Brain (organoid and tissue), 16 donors: ENCODE measurements at places on chromosomes 16 and 17. TPM values are rescaled to one million over a fixed set of nuclear protein-coding genes. Genes with fewer than 3 reads are reported as not detected.
A peak's percentile ranks its signal among the peaks of the same experiment; 100 is the strongest.

DNA sequence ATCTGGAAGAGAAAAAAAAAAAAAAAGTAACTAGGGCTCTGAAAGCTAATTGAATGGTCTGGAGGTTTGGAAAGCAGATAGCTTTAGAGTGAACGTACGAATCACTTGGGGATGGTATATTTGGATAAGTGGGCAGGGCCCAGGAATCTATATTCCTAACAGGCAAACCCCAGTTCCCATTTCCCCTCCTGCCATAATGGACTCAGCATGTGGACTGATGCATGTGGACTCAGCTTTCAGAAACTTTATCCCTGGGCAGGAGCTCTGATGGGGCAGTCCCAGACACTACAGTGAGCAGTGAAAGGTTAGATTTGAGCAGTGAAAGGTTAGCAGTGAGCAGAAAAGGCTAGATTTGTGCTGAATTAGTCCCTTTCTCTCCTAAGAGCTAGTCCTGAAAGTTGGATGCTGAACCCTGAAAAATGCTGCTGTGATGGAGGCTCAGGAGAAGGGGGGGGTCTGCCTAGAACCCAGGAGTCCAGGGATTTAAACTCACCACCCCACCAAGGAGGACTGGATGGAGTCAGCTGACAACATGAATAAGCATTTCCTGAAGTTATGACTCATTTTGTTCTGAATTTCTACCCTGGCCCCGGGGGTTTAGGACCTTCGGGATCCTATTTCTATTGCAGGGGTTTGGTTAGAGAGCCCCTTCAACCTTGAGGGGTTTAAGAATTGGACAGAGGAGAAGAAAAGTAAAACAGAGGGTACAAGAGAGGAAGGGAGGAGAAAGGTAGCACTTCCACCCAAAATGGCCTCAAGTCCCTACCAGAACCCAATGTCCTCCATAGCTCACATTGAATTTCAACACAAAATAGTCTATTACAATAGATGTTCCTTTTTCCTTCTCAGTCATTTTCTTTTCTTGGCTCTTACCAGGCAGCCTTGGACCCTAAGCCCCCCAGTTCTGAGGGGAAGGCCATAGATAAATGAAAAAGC, 10.3 kb upstream of the FZD2 start:
- DNase-seq, result no peak

DNA sequence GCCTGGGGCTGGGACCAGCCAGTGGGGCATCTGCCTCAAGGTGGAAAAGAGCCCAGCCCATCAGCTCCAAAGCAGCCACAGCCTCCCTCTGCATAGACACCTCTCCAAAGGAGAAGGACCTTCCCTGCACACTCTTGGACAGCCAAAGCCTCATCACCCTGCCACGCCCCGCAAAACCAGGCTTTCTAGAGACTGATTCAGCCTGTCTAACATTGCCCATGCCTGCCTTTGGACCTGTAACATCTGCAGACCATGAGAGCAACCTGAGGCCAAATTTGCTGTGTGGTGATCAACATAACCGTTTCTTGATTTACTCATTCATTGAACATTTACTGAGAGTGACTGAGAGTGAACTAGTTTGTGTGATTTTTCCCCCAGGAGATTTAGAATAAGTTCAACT, 219.7 kb upstream of the HSBP1 start:
- no peak for DNase-seq

DNA sequence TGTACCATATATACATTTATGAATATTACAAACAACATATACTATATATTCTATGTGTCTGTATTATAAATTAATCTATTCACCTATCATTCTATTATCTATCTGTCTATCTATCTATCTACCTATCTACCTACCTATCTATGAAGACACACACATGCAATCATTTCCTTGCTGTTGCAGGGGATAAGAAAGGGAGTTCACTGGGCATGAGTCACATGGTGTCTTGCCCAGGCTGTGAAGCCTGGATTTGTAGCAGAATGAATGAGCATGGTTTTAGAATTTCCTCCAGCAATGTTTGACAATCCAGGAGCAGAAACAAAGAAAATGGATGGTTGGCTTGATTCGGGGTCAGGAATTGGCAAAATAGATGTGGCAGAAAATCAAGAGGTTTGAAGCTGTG, 23.2 kb upstream of the FAM20A start:
- DNase-seq, result no peak

GRCh38 chr17:79761894-79762589, 15.9 kb upstream of the CBX2 start:
- DNase-seq, result no peak

DNA sequence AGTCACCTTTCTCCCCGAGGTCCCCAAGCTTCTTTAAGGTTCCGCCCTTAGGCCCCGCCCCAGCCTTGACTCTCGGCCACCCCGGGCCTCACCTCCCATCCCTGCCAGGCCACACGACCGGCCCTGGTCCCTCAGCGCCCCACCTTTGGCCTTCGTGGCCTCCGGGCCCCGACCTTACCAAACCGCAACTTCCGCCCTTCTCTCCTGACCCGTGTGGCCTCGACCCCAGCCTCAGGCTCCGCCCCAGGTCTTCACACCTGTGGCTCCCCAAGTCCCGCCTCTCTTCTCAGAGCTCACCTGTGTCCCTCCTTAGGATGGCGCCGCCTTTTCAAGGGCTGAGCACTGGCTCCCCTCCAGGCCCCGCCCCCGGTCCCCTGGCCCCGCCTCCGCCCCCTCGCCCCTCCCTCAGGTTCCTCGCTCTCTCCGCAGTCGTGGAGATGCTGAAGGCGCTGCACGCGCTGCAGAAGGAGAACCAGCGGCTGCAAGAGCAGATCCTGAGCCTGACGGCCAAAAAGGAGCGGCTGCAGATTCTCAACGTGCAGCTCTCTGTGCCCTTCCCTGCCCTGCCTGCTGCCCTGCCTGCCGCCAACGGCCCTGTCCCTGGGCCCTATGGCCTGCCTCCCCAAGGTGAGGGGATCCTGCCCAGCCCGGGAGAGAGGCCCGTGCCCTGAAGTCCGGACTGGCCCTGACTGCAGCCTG, 10.0 kb upstream of the CISD3 start:
- no peak for DNase-seq

DNA sequence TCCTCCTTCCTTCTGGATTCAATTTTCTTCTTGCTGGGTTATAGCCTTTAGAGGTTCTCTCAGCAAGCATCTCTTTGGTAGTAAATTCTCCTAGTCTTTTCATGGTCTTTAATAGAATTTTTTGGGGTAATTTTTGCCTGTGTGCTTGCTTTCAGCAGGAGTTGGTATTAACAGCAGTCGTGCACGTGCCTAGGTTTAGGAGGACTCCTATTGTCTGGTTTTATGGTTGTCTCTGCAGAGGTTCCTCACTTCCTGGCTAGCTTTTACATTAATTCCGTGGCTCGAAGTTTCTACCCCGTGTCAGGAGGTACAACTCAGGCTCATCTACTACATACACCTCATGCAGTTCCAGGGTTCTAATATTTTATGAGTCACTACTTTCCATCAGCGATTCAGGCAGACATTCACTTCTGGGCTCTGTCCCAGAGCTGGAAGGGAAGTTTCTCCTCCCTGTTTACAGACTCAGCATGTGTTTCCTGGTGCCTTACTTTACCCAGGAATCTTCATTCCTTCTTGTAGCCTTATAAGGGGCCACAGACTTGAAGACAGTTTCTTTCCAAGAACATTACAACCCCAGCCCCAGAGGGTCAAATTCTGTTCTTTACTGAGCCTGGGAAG, 643.6 kb downstream of the HS3ST4 start:
- no peak for DNase-seq

DNA sequence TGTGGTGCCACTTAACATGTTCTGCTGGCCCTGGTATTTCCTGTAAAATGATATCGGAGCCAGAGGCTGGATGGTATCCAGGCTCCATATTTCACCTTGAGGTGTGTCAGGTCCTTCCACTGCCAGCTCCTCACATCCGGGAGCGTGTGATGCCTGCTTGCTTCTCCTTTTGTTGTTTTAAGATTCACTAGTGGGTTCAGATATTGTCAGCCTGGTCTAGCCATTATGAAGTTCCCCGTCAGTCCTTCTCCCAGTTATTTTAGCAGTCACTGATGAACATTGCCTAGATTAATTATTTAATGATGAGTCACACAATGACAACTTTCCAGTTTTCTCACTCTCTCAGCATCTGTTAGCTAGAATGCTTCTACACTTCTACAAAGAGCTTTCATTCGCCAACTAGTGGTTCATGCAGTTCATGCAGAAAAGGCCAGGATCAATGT, 11.3 kb downstream of the DNAAF1 start:
- no peak for DNase-seq

DNA sequence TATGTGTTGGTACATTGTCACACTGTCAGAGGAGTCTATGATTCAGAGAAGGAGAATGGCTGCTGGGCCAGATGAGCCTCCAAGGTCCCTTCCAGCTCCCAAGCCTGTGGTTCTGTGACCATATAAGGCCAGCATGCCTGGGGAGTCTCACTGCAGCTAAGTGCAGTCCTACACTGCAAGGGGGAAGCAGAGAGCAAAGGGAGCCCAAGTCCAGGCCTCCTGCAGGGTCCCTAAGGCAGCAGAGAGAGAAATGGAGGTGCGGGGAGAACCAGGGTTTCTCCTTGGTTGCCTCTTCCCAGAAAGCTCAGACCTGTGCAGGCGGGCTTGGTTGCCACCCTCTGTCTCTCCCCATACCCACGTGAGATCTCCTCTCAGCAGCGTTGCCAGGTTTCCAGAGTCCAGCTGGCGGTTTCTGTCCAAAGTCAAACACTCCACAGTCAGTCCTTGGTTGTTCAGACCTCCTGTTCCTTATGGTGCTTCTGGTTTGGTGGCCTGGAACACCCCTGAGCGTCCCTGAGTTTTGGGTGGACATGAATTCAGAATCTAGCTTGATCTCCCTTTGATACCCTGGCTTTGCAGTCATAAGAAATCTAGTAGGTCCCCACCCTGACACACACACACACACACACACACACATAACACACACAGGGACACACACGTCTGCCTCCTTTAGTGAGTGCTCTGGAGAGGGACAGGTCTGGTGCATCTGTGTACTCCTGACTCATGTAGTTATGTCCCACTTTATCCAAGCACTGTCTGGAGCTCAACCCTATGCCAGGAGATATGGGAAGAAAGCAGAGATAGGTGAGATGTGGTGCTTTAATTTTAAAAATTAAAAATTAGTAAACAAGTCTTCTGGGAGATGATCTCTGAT, 78.8 kb downstream of the GNAO1 start:
- no peak for DNase-seq

- no peak for DNase-seq
Measured at GRCh38 chr16:820748-821147, 20.2 kb upstream of the GNG13 start.

DNA sequence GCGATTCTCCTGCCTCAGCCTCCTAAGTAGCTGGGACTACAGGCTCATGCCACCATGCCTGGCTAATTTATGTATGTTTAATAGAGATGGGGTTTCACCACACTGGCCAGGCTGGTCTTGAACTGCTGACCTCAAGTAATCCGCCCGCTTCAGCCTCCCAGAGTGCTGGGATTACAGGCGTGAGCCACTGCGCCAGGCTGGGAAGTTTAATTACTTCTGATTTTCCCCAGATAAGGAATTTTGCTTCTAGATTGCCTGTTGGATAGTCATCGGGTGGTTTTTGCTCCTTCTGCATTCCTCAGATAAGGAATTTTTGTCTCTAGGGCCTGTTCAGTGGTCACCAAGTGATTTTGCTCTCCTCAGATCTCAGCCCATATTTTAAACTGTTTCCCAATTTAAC, 112.5 kb downstream of the MAP2K4 start:
- DNase-seq, result no peak

DNA sequence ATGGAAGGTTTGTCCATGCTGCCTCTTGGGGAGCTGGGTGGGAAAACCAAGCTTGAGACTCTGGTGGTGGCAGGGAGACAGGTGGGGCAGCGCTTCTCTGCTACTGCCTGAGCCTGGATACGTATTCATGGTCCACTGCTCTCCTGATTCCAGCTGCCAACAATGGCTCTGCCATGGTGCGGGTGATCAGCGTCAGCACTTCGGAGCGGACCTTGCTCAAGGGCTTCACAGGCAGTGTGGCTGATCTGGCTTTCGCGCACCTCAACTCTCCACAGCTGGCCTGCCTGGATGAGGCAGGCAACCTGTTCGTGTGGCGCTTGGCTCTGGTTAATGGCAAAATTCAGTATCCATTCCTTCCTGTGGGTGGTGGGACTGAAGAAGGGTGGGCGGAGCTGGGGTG, 4.2 kb downstream of the EDC4 start:
- DNase-seq, result no peak

GRCh38 chr16:86663685-86664521, 85.6 kb downstream of the FOXL1 start:
- DNase-seq, result no peak

DNA sequence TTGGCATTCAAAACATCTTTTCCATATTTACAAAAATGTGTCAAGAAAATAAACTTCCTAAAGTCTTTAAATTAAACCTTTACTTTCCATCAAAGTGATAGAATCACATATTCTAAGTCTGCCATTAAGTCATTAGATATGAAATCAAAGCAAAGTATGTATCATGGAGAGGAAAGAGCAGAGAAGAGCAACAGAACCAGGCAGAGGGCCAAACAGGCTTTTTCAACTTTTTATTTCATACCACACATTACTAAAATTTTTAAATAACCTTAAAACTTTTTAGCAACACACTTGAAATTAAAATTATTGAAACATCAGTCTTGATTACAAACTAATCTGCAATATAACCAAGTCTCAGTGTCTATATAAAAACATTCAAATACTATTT, 13.8 kb downstream of the SIAH1 start:
- no peak for DNase-seq

GRCh38 chr16:1505912-1506311, 12.8 kb downstream of the TELO2 start:
- no peak for DNase-seq

DNA sequence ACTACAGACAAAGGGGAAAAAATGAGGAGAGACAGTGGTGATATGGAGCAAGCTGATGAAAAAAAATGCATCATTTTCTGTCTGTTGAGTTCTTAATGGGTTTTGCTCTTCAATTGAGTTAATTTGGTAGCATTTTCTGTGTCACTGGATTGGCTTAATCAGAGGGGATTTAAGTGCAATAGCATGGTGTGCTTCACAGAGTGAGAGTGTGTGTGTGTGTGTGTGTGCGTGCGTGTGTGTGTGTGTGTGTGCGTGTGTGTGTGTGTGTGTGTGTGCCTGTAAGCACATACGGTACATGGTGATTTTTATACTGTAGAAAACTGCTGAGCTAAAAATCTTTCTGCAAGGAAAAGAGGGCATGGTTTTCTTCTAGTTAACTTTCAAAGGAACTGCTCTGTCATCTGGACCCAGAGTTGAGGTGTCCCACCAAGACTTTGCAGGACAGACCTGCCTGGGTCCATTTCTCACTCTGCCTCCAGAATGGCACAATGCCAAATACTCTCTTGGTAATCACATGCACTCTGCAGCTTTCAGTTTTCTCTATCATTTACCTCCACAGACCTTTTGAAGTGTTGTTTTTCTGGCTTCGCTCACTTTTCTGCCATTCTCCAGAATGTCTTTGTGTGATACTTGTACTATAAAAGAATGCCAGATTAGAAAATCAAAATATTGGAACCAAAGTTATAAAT, 952.6 kb upstream of the SOX9 start:
- DNase-seq, result peak; percentile 35

GRCh38 chr16:86067936-86068335, 169.0 kb downstream of the IRF8 start:
- no peak for DNase-seq

- DNase-seq, result no peak
Measured at GRCh38 chr16:62638324-62638911, 602.2 kb upstream of the CDH8 start.

SNX20 gene
- polyA plus RNA-seq, result 0.14 TPM

TMEM100 gene
- polyA plus RNA-seq, result 1.6 TPM

RPRML gene
- 3.5 TPM for polyA plus RNA-seq

MT4 gene
- polyA plus RNA-seq, result not detected

CDH5 gene
- 16.9 TPM for polyA plus RNA-seq
